ENCODE measurements at places on chromosomes 13 and 19.

- DNase-seq = no peak
These were observed 26.0 kb downstream of the FPR3 start for GRCh38 chr19:51820831-51821446.

- DNase-seq = no peak
These were observed 25.3 kb downstream of the LMO7 start for GRCh38 chr13:75661443-75661842.

DNA sequence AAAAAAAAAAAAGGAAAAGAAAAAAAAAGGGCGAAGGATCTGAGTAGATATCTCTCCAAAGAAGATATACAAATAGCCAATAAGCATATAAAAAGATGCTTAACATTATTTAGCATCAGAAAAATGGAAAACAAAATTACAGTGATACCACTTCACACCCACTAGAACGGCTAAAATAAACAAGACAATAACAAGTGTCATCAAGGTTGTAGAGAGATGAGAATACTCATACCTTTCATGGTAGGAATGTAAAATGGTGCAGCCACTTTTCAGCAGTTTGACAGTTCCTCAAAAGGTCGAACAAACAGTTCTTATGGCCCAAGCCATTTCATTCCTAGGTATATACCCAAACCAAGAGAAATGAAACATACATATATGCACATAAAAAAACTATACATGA lies 33.5 kb downstream of the FOXO1 start:
- DNase-seq = no peak

DNA sequence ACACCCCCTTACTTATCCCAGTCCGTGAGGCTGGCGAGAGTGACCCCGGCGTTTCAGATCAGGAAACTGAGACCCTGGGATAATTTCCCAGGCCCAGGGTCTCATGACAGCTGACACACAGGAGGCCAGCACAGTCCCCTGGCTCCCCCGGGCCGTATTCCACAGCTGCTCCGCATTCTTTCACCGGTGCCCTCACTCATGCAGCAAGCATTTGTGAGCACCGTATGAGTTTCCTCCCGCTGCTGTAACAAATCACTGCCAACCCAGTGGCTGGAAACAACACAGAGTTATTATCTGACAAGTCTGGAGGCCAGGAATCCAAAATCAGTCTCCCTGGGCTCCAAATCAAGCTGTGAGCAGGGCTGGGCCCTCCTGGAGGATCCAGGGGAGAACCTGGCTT lies 21.3 kb downstream of the GADD45B start:
- no peak for DNase-seq

DNA sequence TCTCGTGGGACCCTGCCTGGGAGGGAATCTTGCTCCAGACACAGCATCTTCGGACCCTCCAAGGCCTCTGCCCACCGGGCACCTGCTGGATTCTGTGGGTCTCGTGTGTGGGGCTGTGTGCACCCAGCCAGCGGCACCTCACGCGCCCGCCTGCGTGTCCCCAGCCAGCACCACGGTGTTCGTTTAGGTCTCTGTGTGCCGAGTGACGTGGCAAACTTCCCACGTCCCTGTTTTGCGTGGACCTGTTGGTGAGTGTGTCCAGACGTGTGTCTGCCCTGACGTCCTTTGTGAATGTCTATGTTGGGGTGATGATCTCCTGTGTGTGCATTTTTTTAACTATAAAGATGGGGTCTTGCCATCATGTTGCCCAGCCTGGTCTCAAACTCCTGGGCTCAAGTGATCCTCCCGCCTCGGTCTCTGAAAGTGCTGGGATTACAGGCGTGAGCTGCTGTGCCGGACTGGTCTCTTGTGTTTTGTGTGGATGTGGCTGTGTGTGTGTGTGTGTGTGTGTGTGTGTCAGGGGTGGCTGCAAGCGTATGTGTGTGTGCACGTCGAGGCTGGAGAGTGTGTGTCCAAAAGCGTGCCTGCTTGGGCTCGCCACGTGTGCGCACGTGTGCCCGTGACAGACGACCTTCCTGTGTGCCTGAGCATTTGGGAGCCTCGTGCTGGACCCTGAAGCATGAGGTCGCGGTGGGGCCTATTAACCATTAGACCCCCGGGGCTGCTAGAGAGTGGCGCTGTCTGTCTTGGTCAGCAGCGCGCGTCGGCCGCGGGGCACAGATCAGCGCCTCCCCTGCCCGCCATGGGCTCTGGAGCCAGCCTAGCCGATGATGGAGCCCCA lies 15.7 kb downstream of the ARID3A start:
- no peak for DNase-seq
